Progenitor cell of endocrine pancreas (in vitro differentiated cells): ENCODE measurements at places on chromosomes 2 and 18.

DNA sequence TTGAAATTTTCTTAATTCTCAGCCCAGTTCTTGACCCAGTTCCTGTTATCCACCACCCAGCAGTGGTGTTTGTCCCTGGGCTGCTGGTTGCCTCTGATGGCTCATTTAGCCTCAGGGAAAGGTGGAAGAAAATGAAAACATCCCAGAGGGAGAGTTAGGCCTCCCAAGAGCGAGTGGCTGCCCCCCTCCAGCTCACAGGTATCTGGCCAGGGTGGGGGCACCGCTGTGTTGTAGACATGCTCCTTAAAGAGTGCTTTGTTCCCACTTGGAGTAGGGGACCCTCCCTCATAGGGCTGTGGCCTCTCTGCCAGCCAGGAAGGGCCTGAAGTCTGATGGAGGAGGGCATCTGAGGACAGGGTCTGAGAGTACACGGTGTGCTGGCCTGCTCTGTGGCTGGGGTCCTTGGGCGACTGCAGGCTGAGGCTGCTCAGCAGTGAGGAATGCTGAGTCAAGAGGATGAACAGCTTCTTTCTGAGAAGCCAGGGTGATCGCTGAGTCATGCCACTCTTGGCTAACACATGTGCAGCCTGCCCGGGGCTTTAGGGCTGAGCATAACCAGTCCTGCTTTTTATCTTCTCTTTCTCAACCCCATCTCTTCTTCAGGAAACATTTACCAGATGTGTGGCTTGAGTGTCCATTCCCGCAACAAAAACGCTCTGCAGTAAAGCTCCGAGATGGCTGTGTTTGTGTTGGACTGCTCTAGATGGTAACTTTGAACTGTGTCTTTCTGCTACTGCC, 72.3 kb downstream of the IL1R2 start:
- peaks cover 25% of the 10 kb centered on the region for H3K4me1 ChIP-seq
- no peaks in the 10 kb centered on the region for H3K36me3 ChIP-seq
- peaks cover 20% of the 10 kb centered on the region for H3K27me3 ChIP-seq
- H3K27ac ChIP-seq = no peak overlapping the region

DNA sequence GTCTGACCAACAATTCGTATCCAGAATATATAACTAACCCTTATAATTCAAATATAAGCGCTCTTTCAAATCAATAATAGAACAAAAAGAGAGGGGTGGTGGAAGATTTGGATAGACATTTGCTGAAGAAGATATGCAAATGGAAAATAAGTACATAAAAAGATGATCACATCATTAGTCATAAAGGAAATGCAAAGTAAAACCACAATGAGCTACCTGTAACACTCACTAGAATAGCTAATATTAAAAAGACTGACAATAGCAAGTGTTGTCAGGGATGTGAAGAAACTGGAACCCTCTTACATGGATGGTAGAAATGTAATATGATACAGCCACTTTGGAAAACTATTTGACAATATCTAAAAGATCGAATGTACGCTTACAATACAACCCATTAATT, 84.9 kb upstream of the MRPS9 start:
- peaks cover 8% of the 10 kb centered on the region for H3K27me3 ChIP-seq
- no peaks in the 10 kb centered on the region for H3K36me3 ChIP-seq
- H3K4me3 ChIP-seq = no peak overlapping the region
- no peak for DNase-seq
- no peak overlapping the region for H3K27ac ChIP-seq
- no peaks in the 10 kb centered on the region for H3K4me1 ChIP-seq

DNA sequence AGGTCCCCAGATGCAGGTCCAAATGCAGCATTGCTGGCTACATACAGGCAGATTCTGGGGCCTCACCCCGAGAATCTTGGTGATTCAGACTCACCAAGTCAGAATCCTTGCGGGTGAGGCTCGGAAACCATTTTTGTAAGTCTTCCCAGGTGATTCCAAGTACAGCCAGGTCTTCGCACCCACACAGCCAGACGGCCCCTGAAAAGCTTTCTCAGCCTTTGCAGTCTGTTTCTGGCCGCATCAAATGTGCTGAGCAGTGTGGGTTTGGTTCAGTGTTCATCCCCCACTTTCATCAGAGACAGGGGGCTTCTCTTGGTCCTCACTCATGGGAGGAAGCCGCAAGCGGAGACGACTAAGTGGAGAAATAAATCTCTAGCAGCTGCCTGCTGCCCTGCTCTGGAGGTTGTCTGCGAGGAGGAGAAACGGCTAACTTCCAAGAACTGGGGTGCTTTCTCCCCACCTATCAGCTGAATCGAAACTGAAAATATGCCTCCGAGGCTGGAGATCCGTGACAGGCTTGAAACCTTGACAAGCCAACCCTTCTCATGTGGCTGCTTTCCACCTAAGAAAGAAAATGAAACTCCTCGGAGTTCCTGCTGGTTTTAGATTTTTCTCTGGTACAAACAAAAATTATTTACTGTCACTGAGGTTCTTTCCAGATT, 8.9 kb upstream of the TMEM185B start:
- H3K27ac ChIP-seq = no peak overlapping the region
- H3K4me3 ChIP-seq = no peak overlapping the region
- peaks cover 26% of the 10 kb centered on the region for H3K27me3 ChIP-seq
- H3K36me3 ChIP-seq = no peaks in the 10 kb centered on the region

- H3K4me1 ChIP-seq = no peaks in the 10 kb centered on the region
- H3K36me3 ChIP-seq = no peaks in the 10 kb centered on the region
These were observed 378.4 kb upstream of the SPHKAP start for GRCh38 chr2:228559774-228560415.

DNA sequence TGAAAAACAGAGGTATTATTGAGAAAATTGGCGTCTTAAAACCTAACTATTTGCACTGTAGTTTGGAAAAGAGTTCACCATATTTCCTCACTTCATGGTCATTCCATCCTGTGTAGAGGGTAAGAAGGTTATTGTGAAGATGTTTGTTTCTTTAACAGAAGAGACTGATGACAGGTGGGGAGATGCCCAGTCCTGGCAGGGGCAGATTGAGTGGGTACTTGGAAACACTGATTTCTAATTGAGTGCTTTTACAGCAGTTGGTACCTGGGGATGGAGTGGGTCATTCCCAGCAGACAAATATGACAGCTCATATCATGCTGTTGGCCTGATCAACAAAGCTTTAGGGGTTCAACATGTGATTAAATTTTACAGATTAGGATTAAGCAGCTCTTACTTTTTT, 67.5 kb downstream of the MYOM1 start:
- H3K4me3 ChIP-seq = no peak overlapping the region
- DNase-seq = no peak
